Heart right ventricle (tissue), 16 donors: ENCODE measurements at places on chromosomes 12 and 14. TPM values are rescaled to one million over a fixed set of nuclear protein-coding genes. Genes with fewer than 3 reads are reported as not detected.

DNA sequence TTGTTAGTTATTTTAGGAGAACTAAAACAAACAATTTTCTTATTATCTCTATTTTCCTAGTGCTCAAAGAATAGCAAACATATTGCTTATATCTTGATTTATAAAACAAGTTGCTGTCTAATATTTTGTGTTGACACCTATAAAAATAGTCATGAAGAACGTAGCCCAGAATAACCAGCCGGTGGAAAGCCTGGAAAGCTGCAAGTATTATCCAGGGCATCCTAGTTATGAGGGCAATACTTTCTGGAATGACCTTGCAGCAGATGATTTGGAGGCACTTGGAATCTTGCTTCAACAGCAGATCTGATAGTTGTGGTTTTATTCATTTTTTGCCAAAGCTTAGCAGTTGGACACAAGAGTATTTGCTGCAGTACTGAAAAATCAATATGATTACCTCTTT lies 948.7 kb downstream of the LRFN5 start:
- H3K27me3 ChIP-seq: no peaks in the 10 kb centered on the region
- no peaks in the 10 kb centered on the region for H3K4me1 ChIP-seq
- no peak overlapping the region for H3K4me3 ChIP-seq
- no peak overlapping the region for H3K27ac ChIP-seq
- no peaks in the 10 kb centered on the region for H3K36me3 ChIP-seq

- no peak overlapping the region for H3K27ac ChIP-seq
- DNase-seq: no peak
- H3K36me3 ChIP-seq: no peaks in the 10 kb centered on the region
- no peaks in the 10 kb centered on the region for H3K27me3 ChIP-seq
Measured at GRCh38 chr14:59224341-59224740, 35.9 kb downstream of the DAAM1 start.

Gene OR4M1
- total RNA-seq: not detected

Gene MANSC1
- total RNA-seq: 12.2 TPM

DNA sequence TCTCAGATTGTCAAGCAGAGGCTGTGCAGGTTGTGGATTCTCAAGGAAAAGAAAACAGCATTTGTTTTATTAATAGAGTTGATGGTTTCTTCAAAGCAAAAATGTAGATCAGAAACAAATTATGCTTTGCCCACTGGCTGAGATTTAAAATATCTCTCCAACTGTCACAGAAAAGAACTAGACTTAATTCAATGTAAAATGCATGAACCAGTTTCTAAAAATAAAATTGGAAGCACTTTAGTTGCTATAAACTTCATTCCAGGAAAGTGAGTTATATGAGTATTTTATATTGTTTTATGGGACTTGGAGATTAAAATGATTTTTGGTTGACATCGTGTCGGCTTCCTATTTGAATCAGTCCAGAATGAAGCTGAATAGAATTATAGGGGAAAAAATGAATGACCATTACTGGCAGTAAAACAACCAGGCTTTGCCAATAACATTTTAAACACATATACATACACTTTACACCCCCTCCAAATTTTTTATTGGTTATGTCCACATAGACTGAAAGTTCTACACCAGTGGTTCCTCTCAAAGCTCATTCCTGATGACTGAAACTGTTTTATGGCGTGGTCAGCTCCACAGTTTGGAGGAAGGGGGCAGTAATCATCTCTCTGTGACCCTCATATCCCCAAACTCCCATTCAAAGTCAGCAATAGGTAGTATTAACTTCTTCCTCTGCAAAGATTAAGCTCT lies 55.5 kb upstream of the DAAM1 start:
- H3K27me3 ChIP-seq: no peaks in the 10 kb centered on the region
- DNase-seq: no peak
- no peak overlapping the region for H3K27ac ChIP-seq
- H3K4me1 ChIP-seq: peaks cover 5% of the 10 kb centered on the region
- no peak overlapping the region for H3K4me3 ChIP-seq

DNA sequence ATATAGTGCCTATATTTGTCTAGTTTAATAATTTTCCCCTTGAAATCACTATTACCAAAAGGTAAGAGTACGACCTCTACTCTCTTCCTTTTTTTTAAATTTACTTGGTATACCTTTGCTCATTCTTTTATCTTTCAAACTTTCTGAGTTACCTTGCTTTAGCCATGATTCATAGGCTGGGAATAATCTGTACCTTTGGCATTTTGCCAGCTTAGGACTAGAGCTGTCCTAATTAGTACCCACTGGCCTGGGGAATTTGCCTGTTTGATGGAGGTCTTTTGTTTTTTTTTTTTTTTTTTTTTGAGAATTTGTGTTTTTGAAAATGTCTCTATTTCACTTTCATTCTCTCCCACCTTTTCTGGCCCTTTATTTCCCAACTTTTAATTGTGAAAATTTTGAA lies 8.7 kb upstream of the SLC4A8 start:
- H3K27me3 ChIP-seq: peaks cover 25% of the 10 kb centered on the region
- no peak overlapping the region for H3K27ac ChIP-seq
- H3K36me3 ChIP-seq: no peaks in the 10 kb centered on the region
- H3K4me3 ChIP-seq: no peak overlapping the region

DNA sequence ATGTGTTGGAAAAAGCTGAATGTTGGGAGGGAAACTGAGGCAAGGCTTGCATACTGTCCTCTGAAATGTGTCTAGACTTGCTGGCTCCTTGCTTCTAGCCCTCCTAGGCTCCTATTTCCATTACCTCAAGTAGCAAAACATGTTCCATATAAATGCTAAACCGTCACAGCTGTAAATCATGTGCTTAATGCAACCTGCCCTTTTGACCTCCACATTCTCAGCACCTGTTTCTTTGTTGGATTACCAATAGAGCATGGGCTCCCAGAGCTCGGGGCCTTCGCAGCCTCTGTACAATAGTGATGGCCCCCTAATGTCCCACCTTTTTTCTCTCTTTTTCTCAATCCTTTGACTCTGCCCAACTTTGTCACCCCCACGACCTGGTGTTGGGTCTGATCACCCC lies 23.3 kb downstream of the RERGL start:
- no peaks in the 10 kb centered on the region for H3K36me3 ChIP-seq
- no peak for DNase-seq
- H3K4me3 ChIP-seq: no peak overlapping the region
- H3K4me1 ChIP-seq: no peaks in the 10 kb centered on the region
- no peaks in the 10 kb centered on the region for H3K27me3 ChIP-seq
